ENCODE measurements at places on chromosomes 1 and 21.
A peak's percentile ranks its signal among the peaks of the same experiment; 100 is the strongest.

- DNase-seq = no peak
These were observed 45.7 kb downstream of the ATP2B4 start for GRCh38 chr1:203672346-203672745.

- no peak for DNase-seq
These were observed 59.6 kb downstream of the KIAA0319L start for GRCh38 chr1:35497571-35497970.

DNA sequence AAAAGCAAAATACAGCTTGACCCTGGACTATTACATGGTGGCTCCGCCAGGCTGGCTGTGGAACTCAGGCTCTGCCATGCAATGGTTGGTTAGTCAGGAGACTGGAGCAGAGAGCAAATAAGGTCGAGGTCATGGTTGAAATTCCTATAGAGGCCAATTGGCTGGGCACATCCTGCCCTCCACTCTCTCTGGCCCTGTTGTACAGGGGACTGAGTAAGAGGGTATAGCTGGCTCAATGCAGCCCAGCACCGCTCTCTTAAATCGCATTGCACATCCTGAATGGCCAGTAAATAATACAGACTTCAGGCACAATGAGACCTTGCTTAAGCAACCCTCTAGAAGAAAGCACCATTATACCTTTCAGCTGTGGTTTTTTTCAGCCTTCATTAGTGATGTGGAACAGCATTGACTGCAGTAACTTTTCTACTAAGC lies 59.3 kb upstream of the PPP2R5A start:
- DNase-seq = no peak

GRCh38 chr1:198934901-198935305 lies 296.1 kb downstream of the PTPRC start:
- DNase-seq = no peak

- no peak for DNase-seq
These were observed 130.9 kb downstream of the DMRTB1 start for GRCh38 chr1:53590104-53590503.

GRCh38 chr1:235077163-235077540 lies 51.5 kb downstream of the TOMM20 start:
- no peak for DNase-seq

GRCh38 chr1:75233302-75233929 lies 99.2 kb downstream of the LHX8 start:
- no peak for DNase-seq

DNA sequence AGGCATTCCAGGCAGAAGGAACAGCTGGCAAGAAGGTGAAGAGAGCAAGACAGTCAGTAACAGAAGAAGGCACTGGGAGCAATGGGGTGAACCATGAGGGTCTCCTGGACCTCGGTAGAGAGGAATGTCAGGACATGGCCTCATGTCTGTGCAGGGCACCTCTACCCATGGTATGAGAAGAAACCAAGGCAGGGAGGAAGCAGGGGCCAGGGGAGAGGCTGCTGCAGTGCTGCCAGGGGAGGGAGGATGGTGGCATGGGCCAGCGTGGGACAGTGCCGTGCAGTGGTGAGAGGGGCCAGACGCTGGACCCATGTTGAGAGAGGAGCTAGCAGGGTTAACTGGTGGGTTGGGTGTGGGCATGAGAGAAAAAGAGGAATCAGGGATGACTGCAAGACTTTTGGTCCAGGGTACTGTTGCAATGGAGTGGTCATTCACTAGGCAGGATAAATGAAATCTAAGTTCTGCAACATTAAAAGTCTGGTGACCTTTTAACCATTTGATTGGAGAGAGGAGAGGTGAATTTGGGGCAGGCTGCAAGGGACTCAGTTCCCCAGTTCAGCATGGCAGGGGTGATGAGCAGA lies 577.6 kb downstream of the MATN1 start:
- no peak for DNase-seq

DNA sequence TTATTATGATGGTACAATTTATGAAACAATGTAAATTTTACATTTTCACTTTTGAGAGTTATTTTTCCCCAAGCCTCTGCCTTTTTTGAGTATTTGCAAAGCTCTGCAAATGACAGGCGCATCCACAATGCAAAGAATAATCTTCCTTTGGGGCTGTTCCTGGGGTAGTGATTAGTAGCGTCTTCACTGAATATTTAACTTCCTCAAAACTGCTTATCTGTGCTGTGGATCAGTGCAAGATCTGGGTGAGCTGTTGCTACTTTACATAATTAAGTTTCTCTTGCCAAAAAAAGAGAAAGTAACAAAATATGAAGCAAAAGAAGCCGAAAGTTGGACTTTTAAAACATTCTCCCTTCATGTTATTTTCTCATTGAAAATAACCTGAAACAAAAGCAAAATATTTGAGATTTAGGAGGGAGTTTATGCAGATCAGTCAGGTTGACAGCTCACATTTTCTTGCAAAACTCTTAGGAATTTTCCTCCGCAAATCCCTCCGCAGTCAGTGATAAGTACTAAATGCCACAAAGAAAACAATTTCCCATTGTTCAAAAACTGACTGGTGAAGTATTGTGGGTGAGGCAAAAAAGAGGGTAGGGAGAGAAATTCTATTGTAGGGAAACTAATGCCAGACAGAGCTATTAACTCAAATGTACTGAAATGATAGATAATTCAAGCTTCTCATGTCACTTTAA lies 276.4 kb upstream of the B3GALT2 start:
- DNase-seq = no peak

- no peak for DNase-seq
These were observed 62.3 kb downstream of the HLCS start for GRCh38 chr21:36904093-36904666.

GRCh38 chr1:221845650-221846371 lies 103.9 kb upstream of the DUSP10 start:
- no peak for DNase-seq

DNA sequence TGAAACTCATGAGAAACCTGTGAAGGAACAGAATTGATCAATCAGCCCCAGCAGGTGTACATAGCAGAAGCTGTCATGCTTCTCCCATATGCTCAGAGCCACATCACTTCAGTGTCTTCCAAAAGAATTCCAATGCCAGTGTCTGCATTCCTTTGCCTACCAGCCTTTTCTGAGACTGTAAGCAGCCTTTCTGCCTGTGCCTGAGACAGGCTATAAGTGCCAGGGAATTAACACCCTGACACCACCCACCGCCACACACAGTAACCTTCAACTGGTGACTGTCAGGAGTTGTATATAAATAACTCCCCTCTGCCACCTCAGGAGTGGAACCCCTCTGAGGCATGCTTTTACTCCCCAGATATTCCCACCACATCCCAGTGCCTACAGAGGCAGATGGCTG lies 38.1 kb upstream of the SLAMF9 start:
- DNase-seq = no peak

- no peak for DNase-seq
These were observed 50.7 kb downstream of the KLHDC7A start for GRCh38 chr1:18531503-18531845.

- DNase-seq = no peak
These were observed 24.5 kb downstream of the COA6 start for GRCh38 chr1:234397732-234398131.

DNA sequence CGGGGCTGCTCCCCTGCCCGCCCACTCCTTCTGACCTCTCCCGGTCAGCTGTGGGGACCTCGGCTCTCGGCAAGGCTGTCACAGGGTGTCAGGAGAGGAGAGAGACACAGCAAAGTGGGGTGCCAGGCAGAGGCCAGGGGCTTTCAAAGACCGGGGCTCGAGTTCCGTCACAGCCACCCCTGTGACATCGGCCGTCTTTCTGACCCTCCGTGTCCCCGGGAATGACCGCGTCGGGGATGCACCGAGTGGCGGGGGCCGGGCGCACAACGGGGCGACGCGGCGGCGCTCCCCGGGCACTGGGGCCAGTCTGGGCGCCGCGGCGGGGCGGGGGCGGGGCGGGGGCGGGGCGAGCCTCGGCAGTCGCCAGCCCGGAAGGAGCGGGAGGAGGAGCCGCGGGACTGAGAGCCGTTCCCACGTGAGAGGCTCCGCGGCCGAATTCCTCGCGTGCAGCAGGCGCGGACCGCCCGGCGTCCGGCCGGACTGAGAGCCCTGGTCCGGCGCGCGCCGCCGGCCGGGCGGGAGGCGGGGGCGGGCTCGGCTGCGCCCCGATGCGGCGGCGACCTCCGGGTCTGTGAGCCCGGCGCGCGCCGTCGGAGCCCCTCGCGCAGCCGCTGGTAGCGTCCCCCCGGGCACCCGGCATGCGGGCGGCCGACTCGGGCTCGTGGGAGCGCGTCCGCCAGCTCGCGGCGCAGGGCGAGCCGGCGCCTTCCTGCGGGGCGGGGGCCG lies 229.7 kb upstream of the TMEM51 start:
- no peak for DNase-seq

DNA sequence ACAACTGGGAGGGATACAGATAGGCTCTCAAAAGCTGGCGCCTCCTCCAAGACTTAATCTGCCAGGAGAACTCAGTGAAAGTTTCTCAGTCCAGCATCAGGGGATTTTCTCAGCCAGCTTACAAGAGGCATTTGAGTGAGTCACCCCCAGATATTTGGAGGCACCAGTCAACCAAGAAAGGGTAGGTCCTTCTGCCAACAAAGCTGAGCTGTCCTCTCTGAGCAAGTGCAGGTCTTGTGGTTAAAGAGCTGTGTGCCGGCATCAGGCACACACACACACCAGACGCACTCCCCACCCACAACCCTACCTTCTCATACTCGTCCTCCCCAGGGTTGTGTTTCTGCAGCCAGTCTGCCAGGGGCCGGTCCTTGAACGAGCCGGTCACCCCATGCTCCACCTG lies 27.0 kb upstream of the PPP1R15B start:
- DNase-seq = no peak

GRCh38 chr1:22443332-22443731 lies 8.3 kb upstream of the ZBTB40 start:
- no peak for DNase-seq

DNA sequence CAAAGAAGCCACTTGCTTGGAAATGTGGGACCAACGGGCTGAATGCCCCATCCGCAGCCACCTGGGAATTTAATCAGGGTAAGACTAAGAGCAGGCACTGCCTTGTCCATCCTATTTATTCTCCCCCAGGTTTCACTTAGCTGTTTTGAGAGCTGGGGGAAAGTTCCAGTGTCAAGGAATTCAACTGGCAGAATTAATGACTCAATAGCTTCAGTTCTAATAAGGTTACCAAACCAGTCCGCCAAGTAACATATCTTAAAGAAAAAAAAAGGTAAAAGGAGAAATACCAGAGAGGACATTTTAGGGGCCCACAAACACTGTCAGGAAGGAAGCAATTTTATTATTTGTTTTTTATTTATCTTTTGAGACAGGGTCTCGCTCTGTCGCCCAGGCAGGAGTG lies 157.6 kb upstream of the SOD1 start:
- DNase-seq = no peak

- no peak for DNase-seq
These were observed 20.8 kb downstream of the NAV1 start for GRCh38 chr1:201559679-201560162.

DNA sequence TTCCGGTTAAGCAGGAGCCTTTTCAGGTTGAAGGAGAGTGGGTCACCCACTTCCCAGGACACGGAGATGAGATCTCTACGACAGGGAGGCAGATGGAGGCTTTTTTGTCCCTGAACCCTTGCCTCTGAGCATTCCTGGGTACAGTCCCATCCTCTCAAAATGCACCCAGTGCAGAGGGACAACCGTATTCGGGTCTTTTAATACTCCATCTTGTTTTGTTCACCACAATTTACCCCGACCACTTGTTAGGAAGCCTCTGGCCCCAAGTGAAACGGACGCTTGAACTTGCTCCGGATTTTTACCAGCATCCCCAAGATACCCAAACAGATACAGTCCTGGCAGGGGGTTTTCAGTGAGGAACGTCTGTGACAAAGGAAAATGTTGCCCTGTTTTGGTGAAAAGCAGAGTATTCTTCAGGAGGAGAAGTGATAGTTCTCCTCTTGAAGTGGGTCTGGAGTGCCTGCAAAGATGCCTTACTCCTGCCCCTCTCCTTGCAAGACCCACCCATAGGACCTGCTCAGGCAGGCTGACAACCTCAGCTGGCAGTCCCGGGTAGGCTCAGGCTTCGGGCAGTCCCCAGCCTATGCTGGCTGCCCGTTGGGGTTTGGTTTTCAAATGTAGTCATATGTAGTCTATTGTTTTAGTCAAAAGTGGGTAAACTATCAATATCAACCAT lies 669 bp upstream of the ARL8A start:
- peak; percentile 76 for DNase-seq

GRCh38 chr1:229716704-229717103 lies 90.7 kb downstream of the URB2 start:
- DNase-seq = no peak

GRCh38 chr1:191022856-191023255 lies 545.2 kb upstream of the BRINP3 start:
- no peak for DNase-seq

DNA sequence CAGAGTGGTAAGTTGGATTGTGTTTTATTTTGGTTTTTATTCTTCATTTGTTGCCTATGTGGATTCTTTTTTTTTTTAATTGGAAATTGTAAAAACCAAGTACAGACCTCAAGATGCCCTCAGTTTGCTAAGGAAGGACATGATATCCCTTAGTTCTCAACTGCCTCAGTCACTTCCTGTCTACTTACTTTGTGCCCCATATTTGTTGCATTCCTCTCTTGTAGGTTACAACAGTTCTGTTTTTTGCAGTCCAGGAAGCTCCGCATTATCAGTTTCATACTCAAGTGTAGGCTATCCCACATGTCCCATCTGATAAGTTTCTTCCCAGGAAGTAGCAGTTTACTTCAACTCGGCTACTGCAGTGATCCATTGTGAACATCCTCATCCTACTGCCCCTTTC lies 82.0 kb downstream of the RPAP2 start:
- DNase-seq = no peak

GRCh38 chr1:230696218-230696617 lies 17.7 kb downstream of the AGT start:
- no peak for DNase-seq

DNA sequence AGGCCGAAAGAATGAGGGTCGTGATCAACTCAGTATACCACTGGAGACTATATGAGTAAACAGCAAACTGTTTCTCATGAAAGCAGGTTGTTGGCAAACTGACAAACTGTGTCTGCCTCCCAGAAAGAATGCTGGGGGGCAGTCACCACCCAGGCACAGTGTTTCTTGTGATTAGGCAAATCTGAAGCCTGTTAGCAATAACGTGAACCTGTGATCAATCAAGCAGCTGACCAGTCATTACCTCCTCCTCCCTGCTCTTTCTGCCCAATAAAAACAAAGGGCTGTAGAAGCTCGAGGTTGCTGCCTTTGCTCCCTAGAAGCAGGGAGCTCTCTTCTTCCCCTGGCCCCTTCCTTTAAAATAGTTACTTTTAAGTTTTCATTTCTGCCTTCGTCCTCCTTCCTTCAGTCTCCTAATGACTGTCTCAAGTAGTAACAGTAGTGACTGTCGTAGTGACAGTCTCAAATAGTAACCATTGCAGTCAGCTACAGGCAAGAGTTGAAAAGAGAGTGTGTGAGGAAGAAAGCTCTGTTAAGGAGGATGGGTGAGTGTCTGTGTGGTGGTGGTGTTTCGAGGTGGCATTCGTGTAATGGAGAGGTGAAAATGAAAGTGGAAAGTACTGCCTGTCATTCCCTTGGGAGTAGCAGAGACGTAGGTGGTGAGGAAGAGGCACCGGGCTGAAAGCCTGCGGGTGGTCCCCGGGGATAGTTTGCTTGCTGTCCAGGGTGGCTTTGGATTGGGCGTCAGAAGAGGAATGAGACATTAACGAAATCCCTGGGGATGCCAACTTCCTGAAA lies 14.5 kb downstream of the HHAT start:
- DNase-seq = no peak
